ENCODE measurements at places on chromosomes 2 and 18. TPM values are rescaled to one million over a fixed set of nuclear protein-coding genes. Genes with fewer than 3 reads are reported as not detected.

AMER3 gene
- total RNA-seq, result not detected

DOCK10 gene
- total RNA-seq, result 159 TPM

SEMA4F gene
- total RNA-seq, result 11.6 TPM

DDX18 gene
- total RNA-seq, result 98.9 TPM

MALT1 gene
- 75.6 TPM for total RNA-seq

LIMS3 gene
- total RNA-seq, result 0.24 TPM

SKOR2 gene
- not detected for total RNA-seq

CPO gene
- not detected for total RNA-seq

NHEJ1 gene
- total RNA-seq, result 19.1 TPM
